SK-N-MC (cell line): ENCODE measurements at places on chromosomes 7 and 10.

DNA sequence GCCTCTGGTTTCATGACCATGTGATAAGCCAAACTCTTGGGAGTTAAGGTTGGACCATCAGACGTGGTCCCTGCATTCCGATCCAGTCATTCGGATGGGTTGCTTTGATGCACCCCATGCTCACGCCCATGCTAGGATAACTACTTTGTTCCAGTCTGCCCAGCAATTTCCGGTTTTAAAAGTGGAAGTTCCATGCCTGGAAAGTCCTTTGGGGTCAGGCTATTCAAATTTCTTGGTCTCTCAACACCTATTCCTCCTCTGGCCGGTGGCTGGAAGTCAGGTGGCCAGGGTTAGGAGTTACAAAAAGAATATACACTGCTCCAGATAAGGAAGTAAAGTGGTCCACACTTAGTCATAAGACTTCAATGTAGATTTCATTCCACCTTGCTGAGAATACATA is 37.7 kb upstream of the HABP2 start:
- DNase-seq: no peak

GRCh38 chr10:80536361-80536835 is 1.3 kb upstream of the SH2D4B start:
- no peak for DNase-seq

GRCh38 chr7:157482517-157483087 is 145.8 kb downstream of the DNAJB6 start:
- DNase-seq: no peak

- no peak for DNase-seq
Measured at GRCh38 chr7:99831595-99831994, 3.8 kb downstream of the CYP3A43 start.

GRCh38 chr7:109873296-109873695 is 1217.6 kb upstream of the LRRN3 start:
- no peak for DNase-seq

GRCh38 chr7:120813089-120813488 is 44.9 kb downstream of the TSPAN12 start:
- DNase-seq: no peak

DNA sequence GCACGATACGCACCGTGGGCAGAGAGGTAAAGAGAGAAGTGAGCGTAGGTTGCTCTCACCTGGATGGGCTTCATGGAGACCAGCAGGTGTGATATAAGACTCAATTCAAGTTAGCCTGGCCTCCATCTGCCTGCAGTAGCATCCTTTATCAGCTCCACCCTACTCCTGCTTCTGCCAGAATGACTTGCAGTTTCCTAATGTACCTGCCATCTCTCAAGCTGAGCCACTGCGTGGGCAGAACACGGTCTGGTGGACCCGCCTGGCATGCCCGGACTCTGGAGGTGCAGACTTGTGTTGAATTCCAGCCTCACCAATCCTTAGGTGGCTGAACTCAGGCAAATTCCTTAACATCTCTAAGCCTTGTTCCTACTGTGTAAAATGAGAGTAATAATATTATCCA is 64.3 kb downstream of the STEAP1B start:
- DNase-seq: no peak

GRCh38 chr10:35127289-35127891 is 744 bp downstream of the CREM start:
- no peak for DNase-seq

DNA sequence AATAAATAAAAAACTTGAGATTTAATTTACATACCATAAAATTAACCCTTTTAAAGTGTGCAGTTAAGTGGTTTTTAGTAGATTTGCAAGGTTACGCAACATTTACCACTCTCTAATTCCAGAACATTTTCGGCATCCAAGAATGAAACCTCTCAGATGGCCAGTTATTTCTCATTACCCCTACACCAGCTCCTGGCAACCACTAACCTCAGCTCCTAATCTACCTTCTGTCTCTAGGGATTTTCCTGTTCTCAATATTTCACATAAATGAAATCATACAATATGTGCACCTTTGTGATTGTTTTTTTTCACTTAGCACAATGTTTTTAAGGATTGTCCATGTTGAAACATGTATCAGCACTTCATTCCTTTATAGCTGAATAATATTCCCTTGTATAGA is 45.1 kb downstream of the INPP5F start:
- no peak for DNase-seq

GRCh38 chr10:4546931-4547330 is 279.1 kb upstream of the AKR1E2 start:
- no peak for DNase-seq

- no peak for DNase-seq
Measured at GRCh38 chr7:17532861-17533404, 234.5 kb downstream of the AHR start.

DNA sequence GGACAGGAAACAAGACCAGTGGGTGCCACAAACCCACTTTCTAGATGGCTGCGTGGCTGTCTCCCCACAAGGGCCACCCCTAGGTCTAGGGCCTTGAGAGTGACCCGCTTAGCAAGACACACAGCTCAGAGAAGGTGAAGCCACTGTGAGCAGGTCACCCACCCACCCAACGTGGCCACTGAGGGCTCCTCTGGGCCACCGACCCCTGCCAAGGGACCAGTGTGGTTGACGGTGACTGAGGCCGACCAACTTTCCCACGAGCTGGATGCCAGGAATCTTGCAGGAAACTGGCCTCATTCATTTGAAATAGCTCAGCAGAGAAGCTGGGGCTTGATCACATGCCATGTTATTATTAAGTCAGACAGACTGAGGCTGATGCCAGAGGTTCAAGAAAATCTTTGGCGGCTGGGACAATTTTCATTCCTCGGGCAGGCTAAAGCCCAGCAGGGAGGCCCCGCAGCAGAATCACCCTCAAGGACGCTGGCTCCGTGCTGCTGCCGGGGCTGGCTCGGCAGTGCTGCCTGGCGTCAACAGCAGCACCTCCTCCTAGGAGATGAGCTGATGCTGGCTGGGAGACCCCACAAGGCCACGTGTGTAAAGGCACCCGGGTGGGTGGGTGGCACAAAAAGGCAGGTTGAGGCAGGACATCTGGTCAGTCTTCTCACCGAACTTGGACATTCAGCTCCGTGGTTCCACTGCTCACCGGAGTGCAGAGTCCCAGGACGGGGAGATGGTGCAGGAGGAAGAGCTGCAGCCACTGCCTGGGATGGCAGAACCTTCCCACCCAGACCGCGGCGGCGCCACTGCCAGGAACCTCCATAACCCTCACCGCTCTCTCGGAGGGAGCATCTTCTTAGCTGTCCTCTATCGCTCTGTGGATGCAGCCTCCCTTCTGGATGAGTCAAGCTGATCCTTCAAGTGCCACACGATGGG is 57.8 kb downstream of the ZRANB1 start:
- no peak for DNase-seq

DNA sequence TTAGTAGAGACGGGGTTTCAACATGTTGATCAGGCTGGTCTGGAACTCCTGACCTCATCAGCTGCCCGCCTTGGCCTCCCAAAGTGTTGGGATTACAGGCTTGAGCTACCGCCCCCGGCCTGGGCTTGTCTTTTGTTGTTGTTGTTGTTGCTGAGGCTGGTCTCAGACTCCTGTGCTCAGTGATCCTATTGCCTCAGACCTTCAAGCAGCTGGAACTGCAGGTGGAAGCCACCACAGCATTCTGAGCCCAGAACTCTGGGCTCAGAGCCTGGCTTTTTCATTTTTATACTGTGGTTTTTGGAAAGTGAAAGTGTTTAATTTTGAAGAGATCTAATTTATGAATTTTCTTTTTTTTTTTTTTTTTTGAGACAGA is 16.2 kb upstream of the DNAJB6 start:
- DNase-seq: no peak

GRCh38 chr7:12584930-12585329 is 14.4 kb downstream of the SCIN start:
- no peak for DNase-seq

GRCh38 chr7:75727881-75728593 is 10.7 kb downstream of the HIP1 start:
- no peak for DNase-seq

DNA sequence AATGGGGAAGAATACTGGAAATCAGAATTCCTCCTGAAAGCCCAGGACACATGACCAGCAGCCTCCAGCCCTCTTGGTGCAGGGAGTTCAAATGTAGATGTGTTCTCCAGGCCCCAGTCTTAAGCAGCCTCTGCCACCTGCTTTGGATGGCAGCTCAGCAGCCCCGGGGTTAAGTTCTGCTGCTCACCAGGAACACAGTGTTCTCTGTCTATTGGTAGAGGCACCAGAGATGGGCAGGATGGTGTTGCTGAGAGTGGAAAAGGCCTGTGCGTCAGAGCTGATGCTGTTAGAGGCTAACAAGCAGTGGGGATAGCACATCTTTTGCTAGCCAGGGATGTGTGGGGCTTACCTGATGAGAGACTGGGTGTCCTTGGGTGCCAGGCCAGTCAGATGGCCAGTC is 56.8 kb downstream of the PAX2 start:
- no peak for DNase-seq

DNA sequence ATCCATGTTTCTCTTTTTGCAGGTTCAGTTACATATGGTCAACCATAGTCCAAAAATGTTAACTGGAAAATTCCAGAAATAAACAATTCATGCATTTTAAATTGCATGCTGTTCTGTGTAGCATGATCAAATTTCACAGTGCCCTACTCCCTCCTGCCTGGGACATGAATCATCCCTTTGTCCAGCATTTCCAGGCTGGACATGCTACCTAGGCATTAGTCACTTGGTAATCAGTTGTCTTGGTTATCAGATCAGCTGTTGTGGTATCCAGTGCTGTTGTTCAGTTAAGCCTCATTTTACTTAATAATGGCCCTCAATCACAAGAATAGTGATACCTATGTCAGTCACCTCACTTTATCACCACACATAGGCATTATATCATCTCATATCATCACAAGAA is 7.3 kb upstream of the PNLIP start:
- DNase-seq: no peak

GRCh38 chr7:49850921-49851613 is 77.6 kb downstream of the VWC2 start:
- DNase-seq: no peak

GRCh38 chr10:32976338-32976737 is 18.3 kb upstream of the ITGB1 start:
- DNase-seq: no peak
